ENCODE measurements at places on chromosomes 6 and 20.
A peak's percentile ranks its signal among the peaks of the same experiment; 100 is the strongest.

DNA sequence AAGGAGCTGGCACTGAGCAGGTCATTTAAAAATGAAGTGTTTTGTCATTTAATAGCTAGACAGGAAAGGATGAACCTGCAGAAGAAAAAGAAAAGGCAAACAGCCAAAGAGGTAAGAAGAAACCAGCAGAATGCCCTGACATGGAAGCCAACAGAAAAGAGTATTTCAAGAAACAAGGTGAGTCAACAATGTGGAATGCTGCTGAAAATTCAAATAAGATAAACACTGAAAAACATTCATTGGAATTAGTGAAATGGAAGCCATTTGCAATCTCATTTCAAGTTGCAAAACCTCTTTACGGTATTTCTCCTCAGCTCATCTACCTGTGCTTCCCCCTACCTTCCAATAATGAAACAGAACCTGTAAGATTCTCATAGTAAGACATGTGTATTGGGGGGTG lies 59.6 kb downstream of the RWDD2A start:
- DNase-seq, result no peak

DNA sequence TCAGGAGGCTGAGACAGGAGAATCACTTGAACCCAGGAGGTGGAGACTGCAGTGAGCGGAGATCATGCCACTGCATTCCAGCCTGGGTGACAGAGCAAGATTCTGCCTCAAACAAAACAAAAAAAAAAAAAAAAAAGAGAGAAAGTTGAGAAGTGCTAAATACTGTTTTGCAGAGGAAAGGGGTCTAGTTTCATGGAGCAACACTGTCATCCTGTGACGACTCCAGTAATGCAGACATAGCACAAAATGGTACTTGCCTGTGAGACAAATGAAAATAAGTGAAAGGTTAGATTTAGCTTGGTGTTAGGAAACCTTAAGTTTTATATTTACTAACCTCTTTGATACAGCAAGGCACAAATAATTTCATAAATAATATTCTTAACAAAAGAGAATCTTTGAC lies 29.7 kb downstream of the CEP162 start:
- DNase-seq, result no peak

DNA sequence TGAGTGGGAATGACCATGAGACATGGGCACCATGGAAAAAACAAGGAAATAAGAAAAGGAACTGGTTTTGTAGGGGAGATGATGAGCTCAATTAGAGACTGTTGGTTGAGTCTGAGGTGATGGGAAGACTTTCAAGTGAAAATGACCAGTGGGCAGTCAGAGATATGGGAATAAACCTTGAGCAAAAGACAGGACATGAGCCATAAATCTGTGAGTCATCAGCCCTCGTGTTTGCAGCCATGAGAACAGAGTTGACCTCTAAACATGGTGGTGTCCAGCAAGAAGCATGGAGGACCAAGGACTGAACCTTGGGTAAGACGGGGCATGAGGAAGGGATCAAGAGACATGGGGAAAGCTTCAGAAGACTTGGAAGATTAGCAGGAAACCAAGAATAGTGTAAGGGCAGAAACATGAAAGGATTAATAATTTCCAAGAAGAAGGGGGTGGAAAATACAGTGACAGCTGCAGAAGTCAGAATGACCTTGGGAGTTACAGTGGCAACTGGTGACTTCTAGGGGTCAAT lies 280.6 kb upstream of the PRDM1 start:
- no peak for DNase-seq

DNA sequence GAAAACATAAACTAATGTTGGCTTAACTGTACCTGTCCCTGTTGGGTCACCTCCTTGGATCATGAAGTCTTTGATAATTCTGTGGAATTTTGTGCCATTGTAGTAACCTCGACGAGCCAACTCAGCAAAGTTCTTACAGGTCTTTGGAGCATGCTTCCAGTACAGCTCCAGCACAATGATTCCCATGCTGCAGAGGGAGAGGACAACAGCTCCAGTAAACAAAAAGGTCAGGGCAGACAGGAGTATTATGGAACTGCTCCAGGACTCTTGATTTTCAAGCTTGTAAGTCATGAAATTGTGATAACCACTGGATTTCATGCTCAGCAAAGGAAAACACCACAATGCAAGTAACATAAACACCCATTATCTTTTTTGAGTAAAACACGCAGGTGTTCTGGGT lies 2.9 kb downstream of the PPIL1 start:
- DNase-seq, result no peak

DNA sequence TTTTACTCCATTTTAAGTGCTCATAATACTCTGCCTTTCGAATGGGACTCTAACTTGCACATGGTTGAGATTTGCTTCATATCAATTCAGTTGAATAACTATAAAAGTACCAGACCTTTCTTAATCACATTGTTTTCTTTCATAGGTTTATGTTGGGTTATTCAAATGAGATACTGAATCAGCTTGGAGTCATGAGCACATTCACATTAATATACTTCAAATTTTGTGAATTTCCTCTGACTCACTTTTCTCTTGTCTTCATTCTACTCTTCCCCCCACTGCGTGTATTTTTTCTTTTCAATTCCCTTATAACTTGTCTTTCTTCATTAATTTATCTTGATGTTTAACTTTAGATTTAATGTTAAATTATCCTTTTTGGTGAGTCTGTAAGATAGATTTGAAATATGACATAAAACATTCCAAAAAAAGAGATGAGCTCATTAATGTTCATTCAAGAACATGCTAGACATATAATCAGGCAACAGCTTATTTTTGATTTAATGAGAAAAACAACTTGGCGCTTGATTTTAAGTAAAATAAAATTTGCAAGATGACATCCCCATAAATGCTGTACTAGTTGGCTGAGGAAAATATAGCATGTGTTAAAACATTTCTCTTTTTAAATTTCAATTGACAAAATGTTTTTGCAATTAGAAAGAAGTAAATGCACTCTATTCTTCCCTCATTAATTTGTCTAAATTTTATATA lies 736.0 kb downstream of the CD109 start:
- no peak for DNase-seq

- DNase-seq, result no peak
These were observed 7.8 kb upstream of the MTRES1 start for GRCh38 chr6:107020239-107020638.

- no peak for DNase-seq
These were observed 1.5 kb downstream of the COL21A1 start for GRCh38 chr6:56245903-56246351.

DNA sequence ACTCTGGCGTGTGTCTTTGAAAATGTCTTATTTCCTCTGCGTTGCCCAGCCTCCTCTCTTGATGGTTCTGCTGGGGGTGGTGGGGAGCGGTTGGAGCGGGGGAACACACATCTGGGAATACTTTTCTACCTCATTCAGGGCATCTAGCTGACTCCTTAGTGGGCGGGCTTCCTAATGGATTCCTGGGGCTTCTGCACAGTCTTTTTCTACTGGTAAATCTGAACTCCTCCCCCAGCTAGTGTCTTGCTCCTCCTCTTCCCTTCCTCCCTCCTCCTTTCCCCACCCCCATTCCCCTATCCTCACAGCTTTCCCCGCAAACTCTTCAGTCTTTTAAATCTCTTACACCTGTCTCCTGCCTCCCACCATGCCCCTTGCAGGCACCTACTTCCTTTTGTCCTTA lies 74.4 kb downstream of the PRL start:
- no peak for DNase-seq

DNA sequence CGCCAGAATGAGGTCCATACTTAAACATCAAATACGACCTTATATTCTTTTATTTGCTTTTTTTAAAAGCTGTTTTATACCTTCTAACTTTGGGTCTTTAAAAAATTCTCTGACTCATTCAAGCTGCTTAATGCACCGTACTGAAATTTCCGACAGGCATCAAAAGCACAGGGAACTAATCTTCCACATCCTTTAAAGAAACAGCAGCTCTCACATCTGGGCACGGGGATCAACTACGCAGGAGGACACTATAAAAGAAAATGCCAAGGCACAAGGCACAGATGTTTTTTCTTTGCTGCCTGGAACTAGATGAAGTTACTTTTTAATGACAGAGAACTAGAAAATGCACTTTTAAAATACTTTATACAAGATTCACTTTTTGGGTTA lies 112.4 kb upstream of the ARG1 start:
- DNase-seq, result no peak

- no peak for DNase-seq
These were observed 82.3 kb upstream of the FRMD1 start for GRCh38 chr6:168161371-168161750.

- peak; percentile 48 for DNase-seq
These were observed 737.8 kb upstream of the NRSN1 start for GRCh38 chr6:23388086-23388783.

DNA sequence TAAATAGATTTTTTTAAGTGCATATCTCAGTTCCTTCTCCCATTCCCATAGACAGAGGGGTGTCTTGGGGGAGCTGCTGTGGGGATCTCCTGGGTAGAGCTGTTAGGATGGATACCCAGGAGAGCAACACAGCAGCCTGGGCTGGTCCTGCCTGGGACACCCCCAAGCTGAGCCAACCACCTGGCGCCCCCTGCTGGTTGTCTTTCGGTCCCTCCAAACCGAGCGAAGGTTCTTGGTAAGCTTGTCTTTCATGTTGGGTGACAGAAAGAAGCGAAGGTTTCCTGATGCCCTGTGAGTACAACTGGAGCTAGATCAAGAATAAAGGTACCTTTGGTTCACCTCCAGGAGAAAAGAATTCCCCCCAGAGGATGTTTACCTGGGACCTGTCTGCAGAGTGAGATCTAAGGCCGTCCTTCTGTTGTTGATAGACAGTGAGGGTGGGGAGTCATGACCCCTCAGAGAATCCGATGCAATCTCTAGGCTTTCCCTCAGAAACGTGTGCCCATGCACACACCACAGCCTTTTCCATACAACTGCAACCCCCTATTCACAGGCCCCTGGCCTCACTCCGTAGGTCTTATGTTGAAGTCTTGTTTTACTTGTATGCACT lies 50.8 kb downstream of the SNX9 start:
- peak; percentile 63 for DNase-seq

- no peak for DNase-seq
These were observed 49.7 kb downstream of the KLHL31 start for GRCh38 chr6:53615633-53616449.

DNA sequence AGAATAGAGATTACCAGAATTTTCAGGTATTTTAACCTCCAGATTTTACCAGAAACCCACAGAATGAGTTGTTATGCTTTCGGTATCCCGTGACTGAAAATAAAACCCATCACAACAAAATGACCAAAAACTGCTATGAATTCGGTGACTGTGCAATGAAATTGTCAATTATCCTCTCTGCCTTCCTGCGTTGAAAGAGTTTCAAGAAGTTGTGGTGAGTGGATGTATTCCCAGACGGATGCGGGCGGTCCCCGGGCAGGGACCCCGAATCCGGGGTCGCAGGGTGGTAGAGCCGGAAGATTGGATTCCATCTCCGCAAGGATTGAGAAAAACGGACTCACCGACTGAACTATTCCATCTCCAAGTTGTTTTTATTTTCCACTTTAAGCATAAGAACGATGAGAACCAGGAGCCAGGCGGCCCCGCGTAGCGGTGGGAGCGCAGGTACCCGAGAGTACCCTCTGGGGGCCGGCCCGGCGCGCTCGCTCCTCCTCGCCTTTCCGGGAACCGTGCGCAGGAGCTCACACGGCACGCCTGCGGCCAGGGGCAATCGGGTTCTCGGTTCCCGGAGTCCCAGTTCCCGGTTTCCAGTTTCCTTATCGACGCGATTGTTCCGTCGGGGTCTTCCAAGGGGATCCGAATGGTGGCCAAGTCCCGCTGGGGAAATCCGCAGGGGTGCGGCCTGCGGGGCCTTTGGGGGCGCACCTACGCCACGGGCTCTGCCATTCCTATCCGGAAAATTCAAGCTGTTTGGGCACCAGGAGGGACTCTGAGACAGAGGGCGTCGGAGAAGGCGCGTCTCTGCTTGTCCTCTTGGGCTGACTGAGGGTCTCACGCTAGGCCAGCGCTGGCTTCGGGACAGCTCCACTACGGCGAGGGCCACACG lies 104.9 kb upstream of the PRDM1 start:
- no peak for DNase-seq

GRCh38 chr20:33444797-33445560 lies 1.4 kb upstream of the SNTA1 start:
- DNase-seq, result peak; percentile 41

DNA sequence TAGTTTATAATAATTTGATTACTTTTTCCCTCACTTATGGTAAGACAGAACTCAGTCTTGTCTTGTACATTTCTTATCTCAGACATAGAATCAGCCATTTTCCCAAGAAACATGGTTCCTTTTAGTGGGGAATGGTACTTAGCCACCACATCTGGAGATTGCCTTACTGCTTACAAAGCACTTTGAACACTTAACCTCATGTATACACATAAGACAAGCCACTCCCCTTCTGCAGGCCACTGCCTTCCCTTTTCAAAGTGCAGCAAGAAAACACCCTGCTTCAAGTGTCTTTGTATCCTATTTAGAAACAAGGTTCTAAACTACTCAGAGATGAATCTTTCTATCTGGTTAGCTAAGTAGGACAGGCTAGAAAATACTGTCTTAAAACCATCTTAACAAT lies 159.2 kb downstream of the UBE3D start:
- DNase-seq, result no peak

DNA sequence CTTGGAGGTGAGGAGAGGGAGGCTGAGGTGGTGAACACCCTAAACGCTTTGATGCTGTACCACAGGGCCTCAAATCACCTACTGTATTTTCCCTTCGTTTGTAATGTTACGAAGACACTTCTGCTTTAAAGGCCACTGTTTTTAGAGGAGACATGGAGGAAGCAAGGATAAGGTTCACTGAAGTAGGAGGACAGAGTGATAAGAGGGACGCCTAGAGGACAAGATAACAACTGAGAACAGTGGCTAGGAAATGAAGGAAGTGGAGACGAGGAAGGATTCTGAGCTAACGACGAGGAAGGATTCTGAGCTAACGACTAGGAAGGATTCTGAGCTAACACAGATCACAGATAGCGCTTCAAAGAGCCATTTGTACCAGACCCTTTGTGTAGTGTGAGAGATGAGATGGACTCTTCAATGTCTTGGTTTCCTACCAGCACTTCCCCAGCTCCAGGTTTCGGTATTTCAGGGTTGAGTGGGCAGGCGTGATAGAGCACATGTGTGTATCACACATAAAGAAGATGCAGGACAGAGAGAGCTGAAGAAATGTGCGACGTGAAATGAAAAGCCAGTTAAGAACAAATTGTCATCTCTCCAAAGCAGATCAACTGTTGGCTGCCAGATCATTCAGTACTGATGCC lies 7.5 kb downstream of the SF3B5 start:
- DNase-seq, result no peak
